Muscle of leg (tissue), 16 donors: ENCODE measurements at places on chromosomes 5 and 9. TPM values are rescaled to one million over a fixed set of nuclear protein-coding genes. Genes with fewer than 3 reads are reported as not detected.

Gene DNM1
- 33.5 TPM for polyA plus RNA-seq

Gene FYB1
- 2.2 TPM for polyA plus RNA-seq

- DNase-seq: no peak
Measured at GRCh38 chr9:129171993-129172751, 5.9 kb downstream of the IER5L start.

DNA sequence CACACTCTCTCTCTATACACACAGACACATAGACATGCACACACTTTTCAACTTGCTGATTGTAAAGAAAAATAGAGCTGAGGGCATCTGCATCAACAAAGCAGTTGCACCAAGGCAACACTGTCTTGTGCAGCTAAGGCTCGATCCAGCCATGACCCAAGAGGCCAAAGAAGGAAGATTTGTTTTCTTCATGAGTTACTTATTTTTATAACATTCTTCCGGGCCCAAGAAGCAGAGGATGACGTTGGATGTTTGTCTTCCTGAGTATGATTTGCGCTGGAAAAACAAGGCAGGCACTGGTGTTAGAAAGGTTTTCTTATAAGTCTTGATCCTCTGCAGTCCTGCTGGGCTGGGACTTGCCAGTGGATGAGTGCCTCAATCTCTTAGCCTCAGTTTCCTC, 344.1 kb downstream of the ADAMTS6 start:
- DNase-seq: peak; percentile 16

DNA sequence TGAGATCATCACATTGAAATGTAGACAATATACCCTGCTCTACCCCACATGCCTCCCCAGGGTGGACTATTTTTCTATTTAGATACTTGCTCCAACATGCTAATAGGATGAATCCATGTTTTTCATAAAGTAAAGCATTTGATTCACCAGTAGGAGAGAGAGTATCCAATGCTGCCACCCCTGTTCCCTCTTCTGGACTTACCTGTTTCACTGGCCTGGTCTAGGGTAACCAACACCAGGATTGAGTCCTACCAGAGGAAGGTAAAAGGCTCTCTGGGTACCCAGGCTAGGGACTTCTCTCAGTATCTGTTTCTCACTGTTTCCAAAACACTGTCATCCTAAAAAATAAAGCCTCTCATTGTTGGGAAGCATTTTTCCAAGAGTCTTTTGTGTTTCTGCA, 30.2 kb upstream of the GABRP start:
- no peak for DNase-seq

GRCh38 chr5:127297348-127298035, 6.9 kb downstream of the MEGF10 start:
- no peak for DNase-seq

DNA sequence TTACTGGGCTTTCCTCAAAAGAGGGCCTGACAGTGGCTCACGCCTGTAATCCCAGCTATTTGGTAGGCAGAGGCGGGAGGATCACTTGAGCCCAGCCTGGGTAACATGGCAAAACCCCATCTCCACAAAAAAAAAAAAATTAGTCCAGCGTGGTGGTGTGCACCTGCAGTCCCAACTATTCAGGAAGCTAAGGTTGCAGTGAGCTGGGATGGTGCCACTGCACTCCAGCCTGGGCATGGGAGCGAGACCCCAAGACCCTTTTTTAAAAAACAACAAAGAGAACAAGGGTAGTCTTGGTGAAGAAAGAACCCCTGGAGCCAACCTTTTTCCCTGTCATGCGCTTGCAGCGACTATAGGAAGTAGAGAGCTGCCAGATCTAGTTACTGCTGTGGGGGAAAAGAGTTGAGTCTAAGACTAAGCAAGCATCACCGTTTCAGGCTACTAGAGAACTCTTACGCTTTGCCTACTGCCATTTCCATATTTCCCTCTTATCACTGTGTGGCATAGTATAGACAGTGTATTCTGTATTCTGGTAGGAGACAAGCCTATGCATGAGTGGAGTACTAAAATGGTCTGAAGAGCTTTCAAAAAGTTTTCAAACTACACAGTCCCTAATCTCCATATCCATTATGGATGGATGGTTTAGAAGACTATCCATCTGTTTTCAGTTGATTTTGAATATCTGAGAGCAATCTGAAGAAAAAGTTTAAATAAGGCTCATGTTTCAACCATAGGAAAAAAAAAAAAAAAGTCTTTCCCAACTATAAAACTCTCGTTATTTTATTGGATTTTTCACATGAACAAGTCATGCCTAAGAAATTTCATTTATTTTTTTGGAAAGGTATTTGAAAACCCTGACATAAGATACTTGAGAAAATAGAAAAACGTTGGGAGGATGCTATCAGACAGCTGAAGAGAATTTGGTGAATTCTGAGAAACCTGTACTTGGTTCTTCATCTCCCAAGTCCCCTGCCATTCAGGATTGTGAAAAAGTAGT, 2.6 kb downstream of the C9orf40 start:
- no peak for DNase-seq

Gene GABRA1
- polyA plus RNA-seq: 0.15 TPM

Gene OR1J2
- polyA plus RNA-seq: not detected

GRCh38 chr5:120841830-120842229, 377.7 kb downstream of the PRR16 start:
- no peak for DNase-seq

GRCh38 chr5:51373880-51374523, 9.2 kb upstream of the ISL1 start:
- DNase-seq: no peak

DNA sequence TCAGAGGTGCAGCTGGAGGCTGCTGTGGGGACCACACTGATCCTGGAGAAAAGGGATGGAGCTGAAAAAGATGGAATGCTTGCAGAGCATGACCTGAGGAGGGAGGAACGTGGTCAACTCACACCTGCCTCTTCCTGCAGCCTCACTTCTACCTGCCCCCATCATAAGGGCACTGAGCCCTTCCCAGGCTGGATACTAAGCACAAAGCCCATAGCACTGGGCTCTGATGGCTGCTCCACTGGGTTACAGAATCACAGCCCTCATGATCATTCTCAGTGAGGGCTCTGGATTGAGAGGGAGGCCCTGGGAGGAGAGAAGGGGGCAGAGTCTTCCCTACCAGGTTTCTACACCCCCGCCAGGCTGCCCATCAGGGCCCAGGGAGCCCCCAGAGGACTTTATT, 5.9 kb upstream of the SLC6A7 start:
- DNase-seq: no peak

Gene TRIM7
- 15.0 TPM for polyA plus RNA-seq

DNA sequence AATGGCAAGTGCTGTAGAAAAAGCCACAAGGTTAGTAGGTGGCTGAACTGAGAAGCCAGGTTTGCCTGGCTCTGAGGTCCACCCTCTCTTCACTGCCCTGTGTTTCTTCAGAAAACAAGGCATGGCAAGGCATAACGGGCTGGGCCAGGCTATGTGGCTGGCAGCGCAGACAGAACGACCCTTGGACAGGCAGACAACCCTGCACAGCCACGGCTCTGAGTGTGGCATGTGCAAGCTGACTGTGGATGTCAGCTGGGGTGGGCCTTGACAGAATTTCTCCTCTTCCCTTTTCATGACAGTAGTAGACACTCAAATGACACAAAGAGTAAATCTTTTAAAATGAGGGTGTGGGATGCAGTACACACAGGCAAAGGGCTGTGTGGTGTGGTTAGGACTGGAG, 81.7 kb downstream of the MACROH2A1 start:
- no peak for DNase-seq

DNA sequence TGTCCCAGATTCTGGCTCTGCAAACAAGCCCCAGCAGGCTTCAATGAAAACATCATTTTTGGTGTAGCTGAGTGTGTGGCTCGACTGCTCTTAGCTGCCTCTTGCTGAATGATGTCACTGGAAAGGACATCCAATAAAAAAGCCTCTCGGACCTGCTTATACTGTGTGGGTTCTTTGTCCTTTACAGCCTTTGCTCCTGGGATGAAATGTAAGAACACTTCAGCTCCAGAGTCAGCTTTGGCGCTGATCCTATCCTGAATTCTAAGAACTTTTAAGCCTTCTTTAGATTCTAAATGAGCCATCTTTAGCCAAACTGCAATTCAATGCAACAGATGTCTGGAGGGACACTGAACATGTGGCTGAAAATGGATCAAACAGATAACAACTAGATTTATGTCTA, 404.6 kb upstream of the C9orf72 start:
- peak; percentile 34 for DNase-seq
